ENCODE measurements at places on chromosomes 3 and 15.

- no peak for DNase-seq
These were observed 127.5 kb downstream of the RPLP1 start for GRCh38 chr15:69579950-69580618.

DNA sequence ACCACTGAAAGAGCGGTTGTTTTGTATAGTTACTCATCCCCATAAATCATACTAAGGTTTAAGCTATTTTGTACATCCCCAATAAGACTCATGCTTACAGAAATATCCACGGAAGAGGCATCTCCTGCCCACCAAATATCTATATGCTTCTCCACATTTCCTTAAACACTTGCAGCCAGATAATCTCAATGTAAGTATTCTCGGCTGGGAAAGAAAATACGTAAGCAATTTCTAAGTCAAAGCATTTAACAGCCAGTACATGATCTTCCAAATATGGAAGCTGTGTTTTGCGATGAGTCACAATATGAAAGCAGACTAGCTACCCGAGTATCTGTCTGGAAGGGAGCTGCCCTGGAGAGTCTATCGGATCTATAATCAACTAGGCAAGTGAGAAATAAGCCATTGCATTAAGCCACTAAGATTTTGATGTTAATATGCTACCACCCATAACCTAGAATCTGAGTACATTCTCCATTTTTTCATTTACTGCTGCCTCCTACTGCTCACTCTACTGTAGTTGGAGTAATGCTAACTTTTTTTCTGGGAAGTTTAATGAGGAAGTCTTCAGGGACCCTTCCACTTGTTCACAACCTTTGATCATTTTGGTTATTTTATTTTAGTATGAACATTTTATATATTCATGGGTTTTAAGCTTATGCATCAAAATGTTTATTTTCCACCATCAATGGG lies 26.9 kb upstream of the ZMAT3 start:
- DNase-seq: no peak

DNA sequence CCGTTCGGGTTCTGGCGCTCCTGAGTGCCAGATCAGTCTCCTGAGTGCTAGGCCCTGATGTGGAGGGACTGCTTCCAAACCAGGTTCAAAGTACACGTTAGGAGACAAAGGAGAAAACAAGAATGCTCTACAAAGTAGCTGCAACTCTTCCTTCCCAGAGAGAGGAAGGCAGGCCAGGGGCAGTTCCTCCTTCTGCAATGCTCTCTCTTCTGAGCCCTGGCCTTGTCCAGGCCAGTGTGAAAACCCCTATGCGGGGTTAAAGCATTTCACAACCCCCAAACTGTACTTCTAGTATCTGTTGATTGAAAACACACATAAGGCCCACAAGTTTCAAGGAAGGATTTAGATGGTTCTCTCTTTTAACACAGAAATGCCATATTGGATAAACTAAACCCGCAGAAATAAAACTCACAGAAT lies 9.7 kb upstream of the CALML4 start:
- DNase-seq: no peak

DNA sequence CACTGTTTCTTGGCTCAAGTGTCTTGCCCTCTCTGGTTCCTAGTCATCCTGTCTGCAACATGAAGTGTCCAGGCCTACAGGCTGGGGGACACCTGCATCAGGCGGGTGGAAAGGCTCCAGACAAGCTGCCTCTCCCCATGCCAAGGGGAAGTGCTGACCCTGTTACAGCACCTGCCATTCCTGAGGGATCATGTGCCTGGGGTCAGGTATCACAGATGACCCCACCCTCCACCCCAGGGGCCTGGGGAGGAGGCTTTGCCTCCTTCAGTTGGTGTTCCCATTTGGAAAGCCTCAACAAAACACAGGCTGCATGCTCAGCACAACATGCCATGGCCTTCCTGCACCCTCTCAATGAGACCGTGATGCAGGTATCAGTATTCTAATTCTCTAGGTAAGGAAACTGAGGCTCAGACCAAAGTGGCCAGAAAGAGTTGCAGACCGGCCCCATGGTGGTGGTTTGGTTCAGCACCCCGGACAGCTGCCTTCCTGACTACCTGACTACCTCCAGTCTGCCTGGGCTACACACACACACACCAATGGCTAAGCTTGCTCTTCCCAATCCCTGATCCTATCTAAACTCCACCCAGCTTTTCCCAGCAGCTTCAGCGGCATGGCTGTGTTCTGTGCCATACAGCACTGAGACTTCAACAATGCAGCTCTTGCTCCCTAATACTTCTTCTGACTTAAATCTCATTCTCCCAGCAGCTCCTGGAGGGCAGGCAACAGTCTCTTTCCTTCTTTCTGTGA lies 69.7 kb upstream of the LINGO1 start:
- no peak for DNase-seq

- DNase-seq: no peak
These were observed 29.6 kb upstream of the CHMP2B start for GRCh38 chr3:87197531-87197930.

- peak; percentile 29 for DNase-seq
These were observed 178.6 kb upstream of the CCDC54 start for GRCh38 chr3:107198581-107199181.

DNA sequence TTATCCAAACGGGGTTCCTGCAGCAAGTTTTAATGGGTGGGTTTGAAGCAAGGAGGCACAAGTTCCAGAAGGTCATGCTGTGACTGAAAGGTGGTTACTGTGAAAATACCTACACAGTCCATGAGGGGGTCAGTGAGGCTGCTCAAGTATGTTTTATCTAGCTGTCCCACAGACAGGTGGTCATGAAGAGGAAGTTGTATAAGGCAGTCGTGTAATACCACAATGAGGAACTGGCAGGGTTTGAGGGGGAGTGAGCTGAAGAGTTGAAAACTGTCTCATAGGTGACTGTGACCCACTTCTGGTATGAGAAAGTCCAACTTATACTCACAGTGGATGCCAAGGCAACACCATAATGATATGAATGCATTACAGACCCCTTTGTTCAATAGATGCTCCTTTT lies 856.8 kb downstream of the OTOL1 start:
- no peak for DNase-seq

GRCh38 chr3:180250172-180250571 lies 213.4 kb upstream of the PEX5L start:
- DNase-seq: no peak

DNA sequence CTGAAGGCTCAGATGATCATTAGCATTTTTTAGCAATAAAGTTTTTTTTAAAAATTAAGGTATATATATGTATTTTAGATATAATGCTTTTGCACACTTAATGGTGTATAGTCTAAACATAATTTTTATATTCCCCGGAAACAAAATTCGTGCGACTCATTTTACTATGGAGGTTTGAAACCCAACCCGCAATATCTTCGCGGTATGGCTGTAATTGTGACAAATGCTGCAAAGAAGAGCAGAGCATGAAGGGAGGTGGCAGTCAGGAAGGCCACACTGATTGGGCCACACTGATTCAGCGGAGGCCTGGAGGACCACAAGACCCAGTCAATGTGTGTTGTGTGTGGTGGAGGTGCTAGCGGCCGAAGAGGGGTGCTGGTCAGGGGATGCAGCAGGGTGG lies 4.5 kb upstream of the CYP8B1 start:
- DNase-seq: no peak

GRCh38 chr3:65052101-65052500 lies 364.3 kb upstream of the ADAMTS9 start:
- DNase-seq: no peak

GRCh38 chr3:177529071-177529550 lies 331.8 kb upstream of the TBL1XR1 start:
- DNase-seq: no peak

DNA sequence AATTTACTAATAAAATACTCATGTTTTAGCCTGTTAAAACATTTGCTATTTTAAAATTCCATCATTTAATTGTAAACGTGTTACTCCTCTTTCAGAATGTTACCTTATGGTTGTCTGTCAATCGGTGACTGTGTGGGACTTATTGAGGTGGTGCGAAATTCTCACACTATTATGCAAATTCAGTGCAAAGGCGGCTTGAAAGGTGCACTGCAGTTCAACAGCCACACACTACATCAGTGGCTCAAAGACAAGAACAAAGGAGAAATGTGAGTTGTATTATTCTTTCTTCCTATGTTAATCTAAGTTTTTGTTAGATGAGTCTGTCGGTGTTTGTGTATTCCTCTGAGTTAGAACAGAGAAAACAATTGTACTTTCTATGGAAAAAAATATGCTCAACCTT lies 21.7 kb downstream of the KCNMB3 start:
- DNase-seq: no peak

DNA sequence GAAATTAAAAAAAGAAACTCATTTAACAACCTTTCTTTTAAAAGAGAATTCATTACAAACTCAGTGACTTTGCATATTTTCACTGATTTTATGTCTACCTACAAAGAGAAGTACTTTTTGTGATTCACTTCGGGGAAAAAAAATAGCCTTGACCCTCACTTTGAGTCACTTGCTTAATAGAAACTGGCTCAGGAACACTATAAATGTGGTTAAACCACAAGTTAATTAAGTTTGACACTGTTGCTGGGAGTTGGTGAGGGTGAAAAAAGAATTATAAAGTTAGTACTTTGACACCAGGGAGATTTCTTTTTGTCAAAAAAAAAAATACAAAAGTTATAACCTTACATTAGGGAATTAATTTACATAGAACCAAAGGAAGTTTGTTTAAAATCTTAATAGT lies 810.9 kb downstream of the NR2F2 start:
- no peak for DNase-seq

GRCh38 chr3:126078866-126079265 lies 5.1 kb downstream of the SLC41A3 start:
- DNase-seq: no peak

- DNase-seq: no peak
These were observed 130.9 kb downstream of the PGPEP1L start for GRCh38 chr15:98876451-98877369.

GRCh38 chr3:194987571-194988494 lies 283.1 kb downstream of the XXYLT1 start:
- no peak for DNase-seq

DNA sequence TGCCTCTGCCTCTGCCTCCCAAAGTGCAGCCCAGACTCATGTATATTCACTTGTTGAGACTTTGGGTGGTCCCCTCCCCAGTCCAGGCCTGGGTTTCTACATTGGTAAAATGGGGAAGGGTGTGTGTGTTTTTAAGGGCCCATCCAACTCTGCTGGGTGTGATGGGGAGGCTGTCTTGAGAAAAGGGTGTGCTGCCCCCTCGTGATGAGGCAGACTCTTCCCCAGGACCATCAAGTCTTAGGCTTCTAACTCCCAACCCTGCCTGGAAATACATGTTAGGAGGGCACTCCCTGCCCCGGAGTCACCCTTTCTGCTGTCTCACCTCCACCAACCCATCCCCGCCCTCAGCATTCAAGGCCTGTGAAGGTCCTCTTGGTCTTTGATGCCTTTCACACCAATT lies 4.4 kb upstream of the PTPN23 start:
- no peak for DNase-seq

- DNase-seq: no peak
These were observed 19.5 kb downstream of the COPS2 start for GRCh38 chr15:49135911-49136310.

DNA sequence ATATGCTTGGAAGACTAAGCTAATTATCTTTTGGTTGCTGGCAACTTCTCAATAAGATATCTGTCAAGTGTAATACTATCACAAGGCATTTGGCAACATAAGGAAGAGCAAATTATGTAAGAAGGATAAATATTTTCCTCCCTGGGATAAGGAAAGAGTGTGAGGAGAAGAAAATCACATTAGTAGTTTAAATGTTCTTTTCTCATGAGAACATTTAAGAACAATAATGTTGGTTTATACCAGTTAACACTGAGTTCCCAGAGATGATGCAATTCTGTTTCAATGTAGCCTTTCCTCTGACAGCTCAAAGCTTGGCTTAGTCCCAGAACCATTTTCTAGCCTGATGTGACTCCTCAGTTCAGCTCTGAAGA lies 66.1 kb upstream of the NPHP3 start:
- peak; percentile 77 for DNase-seq

GRCh38 chr15:74540161-74540760 lies 759 bp upstream of the ARID3B start:
- DNase-seq: no peak

DNA sequence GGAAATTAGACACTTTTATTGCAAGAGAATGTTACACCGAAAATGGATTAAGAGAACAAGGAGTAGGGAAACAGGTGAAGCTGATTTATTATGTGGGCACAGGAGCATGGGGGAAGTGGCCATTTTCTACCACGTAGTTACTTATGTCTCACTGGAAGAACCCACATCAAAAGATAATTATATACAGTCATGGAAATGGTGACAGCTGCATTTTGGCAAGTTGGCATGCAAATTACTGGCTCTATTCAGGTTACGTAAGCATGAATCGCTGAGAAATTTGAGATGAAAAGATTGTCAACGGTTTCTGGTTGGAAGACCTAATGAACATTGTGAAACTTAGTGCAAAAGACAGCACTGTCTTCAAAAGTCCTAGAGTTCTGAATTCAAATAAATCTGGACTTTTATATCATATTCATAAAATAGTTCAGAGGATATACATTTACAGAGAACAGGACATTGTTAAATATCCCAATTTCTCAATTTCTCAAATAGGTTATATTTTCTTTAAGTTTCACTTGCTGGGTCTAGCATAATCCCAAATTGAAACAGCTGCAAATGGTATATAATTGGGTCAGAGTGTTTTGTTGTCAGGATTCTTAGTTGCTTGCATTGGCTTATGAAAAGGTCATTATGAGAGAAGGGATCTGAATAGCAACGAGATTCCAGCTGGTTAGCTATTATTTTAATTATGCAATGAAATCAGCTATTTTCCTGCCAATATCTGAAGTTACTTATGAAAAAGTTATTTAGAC lies 567.8 kb downstream of the ZPLD1 start:
- no peak for DNase-seq

GRCh38 chr3:98977520-98977919 lies 76.0 kb upstream of the DCBLD2 start:
- peak; percentile 59 for DNase-seq

- no peak for DNase-seq
These were observed 63.4 kb upstream of the FAM174B start for GRCh38 chr15:92719021-92719420.

GRCh38 chr15:90205050-90205848 lies 4.1 kb downstream of the SEMA4B start:
- no peak for DNase-seq

DNA sequence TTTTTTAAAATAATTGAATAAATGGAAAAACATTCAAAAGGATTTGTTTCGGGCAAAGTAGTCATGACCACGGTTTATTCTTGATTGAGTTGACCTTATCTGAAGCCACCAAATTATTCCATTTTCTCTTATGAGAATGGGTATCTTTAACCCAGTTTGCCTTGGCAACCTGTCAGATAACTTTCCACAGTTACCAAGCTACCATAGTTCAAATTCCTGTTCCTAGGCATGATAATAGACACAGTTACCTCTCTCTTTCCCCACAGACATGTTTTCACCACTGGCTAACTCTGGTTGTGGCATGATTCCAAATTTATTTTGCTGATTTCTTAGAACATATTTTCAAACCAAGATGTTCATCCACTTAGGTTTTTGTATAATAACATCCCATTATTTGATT lies 84.9 kb downstream of the NECTIN3 start:
- DNase-seq: no peak
